ENCODE measurements at places on chromosomes 11 and 22.

DNA sequence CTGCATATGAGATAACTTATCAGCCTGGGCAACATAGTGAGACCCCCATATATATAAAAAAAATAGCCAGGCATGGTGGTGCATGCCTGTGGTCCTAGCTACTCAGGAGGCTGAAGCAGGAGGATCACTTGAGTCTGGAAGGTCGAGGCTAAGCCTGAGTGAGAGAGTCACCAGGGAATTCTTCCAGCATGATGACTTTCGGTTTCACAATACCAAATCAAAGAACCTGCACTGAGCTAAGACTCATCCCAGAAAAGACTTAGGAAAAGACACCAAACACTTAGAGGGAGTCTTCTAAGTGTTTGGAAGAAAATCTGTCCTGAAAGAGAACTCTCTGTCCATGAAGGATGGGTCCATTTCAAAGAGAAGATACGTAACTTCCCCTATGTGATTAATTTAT is 12.7 kb downstream of the STK33 start:
- DNase-seq: no peak

DNA sequence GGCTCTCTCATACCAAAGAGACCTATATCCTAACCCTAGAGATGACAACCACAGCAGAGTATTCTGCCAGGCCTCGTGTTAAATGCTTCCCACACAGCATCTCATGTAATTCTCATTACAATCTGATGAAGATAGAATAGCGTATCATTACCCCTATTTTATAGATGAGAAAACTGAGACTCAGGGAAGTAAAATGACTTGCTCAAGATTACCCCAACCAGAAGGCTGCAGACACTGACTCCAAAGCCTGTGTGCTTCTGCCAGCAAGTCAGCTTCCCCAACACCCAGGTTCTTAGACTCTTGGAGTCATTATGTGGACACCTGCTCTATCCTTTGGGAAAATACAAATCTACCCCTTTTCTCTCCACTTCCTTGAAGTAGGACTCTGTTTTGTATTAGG is 23.6 kb upstream of the TSKU start:
- DNase-seq: no peak

DNA sequence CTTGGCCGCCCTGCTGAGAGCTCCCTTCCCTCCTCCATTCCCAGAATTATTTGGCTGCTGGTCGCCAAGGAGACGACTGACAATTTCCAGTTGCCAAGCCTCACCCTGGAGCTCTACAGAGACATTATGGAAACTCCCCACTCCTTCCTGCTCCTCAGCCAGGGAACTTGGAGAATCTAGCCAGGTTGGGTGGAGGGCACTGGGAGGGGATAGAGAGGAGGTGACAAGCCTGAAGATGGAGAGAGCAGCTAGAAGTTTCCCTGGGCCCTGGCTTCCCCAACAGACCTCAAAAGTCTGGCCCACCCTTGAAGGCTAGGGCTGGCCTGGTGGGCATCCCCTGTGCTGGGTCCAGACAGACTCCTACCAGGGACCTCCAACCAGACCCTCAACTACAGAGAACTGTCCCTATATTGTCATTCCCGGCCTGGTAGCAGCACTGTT is 6.7 kb upstream of the VSIG10L2 start:
- DNase-seq: no peak

DNA sequence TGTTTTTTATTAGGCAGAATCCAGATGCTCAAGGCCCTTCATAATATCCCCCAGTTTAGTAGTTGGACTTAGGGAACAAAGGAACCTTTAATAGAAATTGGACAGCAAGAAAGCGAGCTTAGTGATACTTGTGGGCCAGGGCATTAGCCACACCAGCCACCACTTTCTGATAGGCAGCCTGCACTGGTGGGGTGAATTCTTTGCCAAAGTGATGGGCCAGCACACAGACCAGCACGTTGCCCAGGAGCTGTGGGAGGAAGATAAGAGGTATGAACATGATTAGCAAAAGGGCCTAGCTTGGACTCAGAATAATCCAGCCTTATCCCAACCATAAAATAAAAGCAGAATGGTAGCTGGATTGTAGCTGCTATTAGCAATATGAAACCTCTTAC is 1.4 kb downstream of the HBB start:
- no peak for DNase-seq

GRCh38 chr11:19874266-19874665 is 161.6 kb downstream of the NAV2 start:
- no peak for DNase-seq

- peak; percentile 24 for DNase-seq
These were observed 3.3 kb upstream of the E2F8 start for GRCh38 chr11:19244084-19244483.

DNA sequence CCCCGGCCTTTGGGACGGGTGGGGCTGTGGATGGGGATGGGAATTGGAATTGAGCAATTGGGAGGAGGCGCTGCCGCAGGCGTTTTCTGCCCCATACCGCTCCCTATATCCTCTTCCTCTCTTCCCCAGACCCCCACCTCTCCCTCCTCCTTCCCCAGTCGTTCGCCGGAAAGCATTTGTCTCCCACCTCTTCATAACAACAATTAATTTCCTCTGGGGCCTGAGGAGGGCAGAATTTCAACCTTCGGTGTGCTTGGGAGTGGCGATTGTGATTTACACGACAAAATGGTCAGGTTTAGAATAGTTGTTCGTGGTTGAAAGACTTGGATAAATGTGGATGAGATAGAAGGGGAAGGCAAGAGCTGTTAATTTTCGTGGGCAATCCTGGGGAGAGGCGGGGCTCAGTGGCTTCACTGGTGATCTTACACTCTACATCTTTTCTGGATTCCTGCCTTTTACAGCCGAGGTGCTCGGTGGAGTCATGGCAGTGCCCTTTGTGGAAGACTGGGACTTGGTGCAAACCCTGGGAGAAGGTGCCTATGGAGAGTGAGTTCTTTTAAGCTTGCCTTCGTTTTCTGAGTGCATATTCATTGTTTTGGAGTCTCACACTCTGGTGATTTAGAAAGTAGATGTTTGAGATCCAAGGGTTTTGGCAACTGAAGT is 1.5 kb downstream of the CHEK1 start:
- DNase-seq: no peak

DNA sequence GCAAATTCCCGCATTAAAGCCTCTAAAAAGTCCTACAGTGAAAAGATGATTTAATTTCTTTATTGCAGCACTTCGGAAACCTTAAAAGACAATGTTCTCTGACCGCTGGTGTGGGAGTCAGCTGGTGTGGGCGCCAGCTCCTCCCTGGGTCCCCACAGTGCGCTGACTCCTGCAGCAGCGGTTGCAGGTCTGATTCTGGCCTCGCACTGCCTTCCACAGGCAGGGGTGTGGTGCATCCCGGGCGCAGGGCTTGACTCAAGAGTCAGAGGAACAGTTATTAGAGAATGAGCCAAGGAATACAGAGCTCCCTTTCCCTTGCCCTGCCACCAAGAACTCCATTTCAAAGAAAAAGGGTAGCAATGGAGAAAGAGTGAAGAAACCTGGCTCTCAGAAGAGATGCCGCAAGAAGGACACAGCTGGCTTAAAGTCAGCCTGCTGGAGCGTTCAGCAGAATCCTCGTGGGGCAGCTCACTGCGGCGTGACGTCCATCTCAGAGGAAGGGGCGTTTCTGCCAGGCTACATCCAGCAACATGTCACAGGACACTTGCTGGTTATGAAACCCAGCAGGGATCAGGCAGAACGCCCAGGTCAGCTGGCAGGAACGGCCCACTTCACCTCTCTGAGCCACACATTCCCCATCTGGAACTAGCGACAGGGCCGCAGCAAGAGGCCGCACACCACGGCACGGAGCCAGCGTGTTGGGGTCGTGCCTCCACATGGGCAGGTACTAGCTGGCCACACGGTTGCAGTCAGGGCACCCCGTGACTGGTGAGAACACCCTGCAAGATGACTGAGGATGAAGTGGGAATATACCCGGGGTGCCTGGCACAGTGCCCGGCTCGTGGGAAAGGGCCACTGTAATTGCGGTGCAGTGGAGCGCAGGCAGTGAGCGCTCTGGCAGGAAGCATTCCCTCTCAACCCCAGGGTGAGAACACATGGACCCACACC is 18.1 kb upstream of the EFCAB6 start:
- DNase-seq: no peak

DNA sequence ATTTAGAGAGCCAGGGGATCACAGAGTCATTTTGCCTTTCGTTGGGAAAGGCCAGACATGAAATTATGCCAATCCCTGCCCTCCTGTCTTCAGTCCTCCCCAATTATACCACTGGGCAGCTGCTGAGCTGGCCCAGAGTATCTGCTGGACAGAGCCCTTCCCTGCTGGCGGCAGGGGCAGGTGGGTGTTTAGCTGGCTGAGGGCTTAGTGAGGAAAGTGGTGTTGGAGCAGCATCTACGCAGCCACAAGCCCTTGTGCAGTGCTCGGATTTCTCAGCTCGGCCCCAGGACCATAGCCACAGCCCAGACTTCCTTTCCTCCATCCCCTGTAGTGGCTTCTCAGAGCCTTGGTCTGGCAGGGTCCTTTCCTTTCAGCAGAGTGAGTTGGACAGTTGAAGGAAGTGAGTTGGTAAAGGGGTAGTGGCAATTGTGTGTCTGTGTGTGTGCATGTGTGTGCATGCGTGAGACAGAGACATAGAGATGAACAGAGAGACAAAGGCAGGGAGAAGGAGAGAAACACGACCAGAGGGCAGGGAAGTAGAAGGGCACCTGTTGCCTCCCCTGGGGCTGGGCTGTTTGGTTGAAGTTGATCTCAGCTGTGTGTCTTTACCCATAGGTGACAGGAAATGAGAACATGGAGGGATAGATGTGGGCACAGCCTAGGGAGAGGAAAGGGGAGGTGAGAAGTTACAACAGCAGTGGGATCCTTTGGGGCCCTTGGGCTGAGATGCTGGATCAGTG is 66.2 kb downstream of the GRIK4 start:
- no peak for DNase-seq

DNA sequence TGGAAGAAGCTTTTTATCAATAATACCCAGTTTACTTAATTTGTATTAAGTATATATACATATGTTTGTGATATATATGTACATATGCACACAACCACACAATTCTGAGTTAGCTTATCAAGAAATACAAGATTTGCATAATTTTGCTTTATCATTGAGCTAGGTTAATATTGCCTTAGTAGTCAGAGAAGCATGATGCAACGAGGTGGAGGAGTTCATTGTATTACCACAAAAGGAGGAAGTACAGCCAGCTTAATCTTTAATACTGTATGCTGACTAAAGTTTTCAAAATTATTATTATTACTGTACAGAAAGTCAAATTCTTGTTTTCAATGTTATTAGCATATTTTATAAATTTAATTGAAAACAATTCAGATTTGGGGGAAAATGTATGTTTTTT is 278.4 kb upstream of the PDGFD start:
- DNase-seq: peak; percentile 31

GRCh38 chr11:105137286-105137685 is 2.3 kb downstream of the CARD18 start:
- DNase-seq: no peak

- no peak for DNase-seq
These were observed 77.6 kb downstream of the LIF start for GRCh38 chr22:30169002-30169401.

DNA sequence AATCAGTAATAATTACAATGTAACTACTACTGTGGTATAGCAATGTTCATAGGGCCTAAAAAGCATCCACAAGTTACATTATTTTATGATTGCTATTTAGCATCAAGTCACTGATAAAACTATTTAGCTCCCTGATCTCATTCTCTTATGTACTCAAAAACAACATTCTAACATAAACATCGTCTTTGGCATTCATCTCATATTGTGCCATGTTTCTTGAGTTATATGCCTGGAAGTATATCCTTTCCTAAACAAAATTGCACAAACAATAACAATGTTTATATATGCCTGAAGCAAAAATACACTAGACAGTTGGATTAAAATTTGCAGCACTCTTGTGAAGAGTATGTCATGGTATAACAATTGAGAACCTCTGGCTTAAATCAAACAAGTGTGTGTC is 34.1 kb downstream of the HORMAD2 start:
- no peak for DNase-seq

GRCh38 chr11:122271745-122272144 is 155.7 kb upstream of the BLID start:
- DNase-seq: no peak

GRCh38 chr11:131305005-131305404 is 65.4 kb upstream of the NTM start:
- no peak for DNase-seq

- peak; percentile 80 for DNase-seq
These were observed 12.8 kb upstream of the CLPB start for GRCh38 chr11:72446929-72447769.

DNA sequence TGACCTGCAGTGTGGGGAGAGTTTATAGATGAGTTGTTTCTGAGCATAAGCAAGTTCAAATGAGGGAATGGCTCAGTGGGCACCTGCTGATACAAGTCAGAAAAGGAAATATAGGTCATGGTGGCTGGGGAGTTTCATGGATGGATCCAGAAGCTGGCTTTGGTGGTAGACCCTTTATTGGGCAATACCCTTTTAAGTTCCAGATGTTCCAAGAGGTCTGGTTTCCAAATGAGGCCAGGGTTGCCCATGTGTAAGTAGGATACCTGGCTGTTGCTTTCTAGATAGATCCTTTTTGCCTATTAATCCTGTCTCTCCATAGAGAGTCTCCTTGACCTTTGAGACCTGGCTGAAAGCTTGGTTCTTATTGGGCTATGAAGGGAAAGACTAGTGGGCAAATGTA is 2.2 kb downstream of the STIM1 start:
- DNase-seq: no peak

DNA sequence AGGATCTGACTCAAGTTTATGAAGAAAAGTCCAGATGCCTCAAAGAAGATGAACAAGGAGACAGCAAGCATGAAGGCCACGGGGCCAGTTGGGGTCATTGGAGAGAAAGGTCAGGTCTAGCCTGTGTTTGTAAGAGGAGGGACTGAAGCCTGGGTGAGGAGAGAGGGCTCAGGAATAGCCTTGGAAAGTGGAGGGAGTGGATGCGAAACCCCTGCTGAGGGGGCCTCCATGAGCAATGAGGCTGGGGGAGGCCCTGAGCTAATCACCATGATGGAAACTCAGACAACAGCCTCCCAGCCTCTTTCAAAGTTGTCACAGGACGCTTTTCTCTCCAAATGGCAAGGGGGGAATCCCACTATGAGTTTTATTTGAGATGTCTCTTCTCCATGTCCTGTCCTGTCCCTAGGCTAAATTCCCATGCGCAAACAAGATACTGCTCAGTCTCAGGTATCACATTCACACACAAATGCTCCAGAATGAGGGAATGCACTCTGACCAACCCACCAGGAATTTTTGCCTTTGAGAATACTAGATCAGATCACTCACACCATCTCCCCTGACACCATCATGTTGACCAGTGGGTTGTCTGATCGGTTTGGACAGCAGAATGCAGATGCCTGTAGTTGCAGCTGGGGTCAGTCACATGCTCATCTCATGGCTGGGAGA is 51.3 kb upstream of the TOP3B start:
- DNase-seq: no peak
